ENCODE measurements at places on chromosomes 3 and 15.

GRCh38 chr15:59313641-59314332, 58.9 kb downstream of the MYO1E start:
- DNase-seq: no peak

- no peak for DNase-seq
Measured at GRCh38 chr3:134667406-134667805, 16.6 kb upstream of the KY start.

DNA sequence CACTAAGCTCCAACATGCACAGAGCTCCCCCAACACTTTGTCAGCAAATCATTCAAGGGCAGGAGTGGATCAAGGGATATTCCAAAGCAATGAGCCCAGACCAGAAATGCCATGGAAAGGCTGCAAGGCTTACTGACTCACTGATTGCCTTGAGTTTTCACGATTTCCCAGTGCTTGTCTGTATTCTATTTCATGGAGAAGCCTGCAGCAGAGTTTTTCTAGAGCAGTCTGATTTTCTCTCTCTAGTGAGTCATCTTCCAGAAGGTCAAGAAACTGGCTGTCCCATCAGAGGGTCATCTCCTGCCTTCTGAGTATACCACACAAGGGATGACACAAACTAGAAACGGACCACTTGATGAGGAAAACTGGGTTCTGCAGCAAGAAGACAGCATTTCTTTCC, 16.5 kb downstream of the LMCD1 start:
- no peak for DNase-seq

DNA sequence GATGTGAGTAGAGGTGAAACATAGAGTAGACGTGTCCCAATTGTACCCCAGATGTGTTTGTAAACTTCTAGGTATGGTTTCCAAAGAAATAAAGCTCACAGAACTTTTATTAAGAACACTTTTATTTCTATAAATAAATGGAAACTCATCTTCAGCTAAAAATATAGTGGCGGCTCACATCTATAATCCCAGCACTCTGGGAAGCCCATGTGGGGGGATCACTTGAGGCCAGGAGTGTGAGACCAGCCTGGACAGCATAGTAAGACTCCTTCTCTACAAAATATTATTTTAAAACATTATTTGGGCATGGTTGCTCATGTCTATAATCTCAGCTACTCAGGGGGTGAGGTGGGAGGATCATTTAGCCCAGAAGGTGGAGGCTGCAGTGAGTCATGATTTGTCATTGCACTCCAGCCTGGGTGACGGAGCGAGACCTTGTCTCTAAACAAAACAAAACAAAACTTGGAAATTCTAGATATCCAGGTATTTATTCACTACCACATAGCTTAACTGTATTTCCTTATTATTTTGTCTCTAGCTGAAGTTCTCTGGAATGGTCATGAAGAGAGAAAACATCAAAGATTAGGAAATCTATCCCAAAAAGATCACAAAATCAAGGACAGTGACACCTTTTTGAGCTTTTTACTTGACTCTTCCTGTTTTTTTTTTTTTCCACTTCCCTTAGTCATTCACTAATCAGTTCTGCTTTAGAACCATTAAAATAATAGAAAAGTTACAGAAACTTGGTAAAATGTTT, 258.1 kb downstream of the TIGIT start:
- no peak for DNase-seq

- no peak for DNase-seq
Measured at GRCh38 chr3:62705721-62706120, 169.5 kb downstream of the CADPS start.

Measured in hematopoietic multipotent progenitor cell treated with erythropoietin and hydrocortisone succinate and interleukin-3 and kit ligand, for 17 days (in vitro differentiated cells).